WERI-Rb-1 (cell line): ENCODE measurements at places on chromosomes 12 and 14.
A peak's percentile ranks its signal among the peaks of the same experiment; 100 is the strongest.

DNA sequence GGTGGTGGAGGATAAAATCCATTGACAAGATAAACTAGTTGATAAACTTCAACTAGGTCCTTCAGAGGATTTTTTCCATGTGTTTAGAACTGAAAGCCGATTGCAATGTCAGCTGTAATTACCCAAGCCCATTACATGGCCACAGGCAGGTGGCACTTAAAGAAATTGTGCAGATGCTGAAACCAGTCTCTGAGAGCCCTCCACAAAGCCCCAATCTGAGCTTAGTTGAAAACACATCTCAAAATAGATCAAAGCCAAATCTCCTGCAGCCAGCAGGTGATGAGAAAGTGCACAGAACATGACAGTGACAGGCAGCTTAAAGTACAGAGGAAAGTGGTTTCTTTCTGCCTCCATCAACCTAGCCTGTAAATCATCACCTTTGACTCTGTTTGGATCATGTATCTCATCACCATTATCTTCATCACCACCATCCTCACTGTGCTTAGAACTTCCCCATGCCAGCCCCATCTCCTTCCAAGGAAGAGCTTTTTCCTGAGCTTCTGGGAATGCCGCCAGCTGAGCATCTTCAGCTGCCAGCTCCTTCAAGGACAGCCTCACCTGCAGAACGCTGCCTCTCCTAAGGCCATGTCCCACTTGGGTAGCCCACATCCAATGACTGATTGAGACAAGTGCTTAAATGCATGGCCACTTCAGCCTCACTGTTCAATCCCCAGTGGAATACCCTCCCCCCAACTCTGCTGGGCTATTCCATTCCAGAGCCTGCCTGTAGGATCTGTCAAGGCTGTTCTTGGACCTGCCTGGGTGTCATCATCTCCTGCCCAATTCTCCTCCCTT lies 219.5 kb upstream of the TMEM132C start:
- peak; percentile 79 for DNase-seq

GRCh38 chr12:59314209-59314608 lies 281.6 kb upstream of the SLC16A7 start:
- DNase-seq = no peak

GRCh38 chr14:35553808-35554207 lies 19.8 kb downstream of the INSM2 start:
- no peak for DNase-seq

DNA sequence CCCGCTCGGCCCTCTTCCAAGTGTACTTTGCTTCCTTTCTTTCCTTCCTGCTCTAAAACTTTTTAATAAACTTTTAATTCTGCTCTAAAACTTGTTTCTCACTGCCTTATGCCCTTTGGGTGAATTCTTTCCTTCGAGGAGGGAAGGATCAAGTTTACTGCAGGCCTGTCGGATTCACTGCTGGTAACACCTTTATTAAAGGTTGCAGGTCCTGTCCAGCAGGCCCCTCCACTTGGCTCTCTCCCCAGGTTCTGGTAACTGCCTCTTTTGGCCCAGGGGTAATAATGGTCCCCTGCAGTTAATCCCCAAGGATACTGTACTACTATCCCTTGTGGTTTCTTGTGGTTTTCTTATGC lies 152.7 kb upstream of the EEA1 start:
- DNase-seq = no peak

GRCh38 chr12:127393896-127394295 lies 873.1 kb upstream of the TMEM132C start:
- no peak for DNase-seq

- no peak for DNase-seq
Observed at GRCh38 chr12:47547077-47547476, 158.8 kb downstream of the RPAP3 start.

DNA sequence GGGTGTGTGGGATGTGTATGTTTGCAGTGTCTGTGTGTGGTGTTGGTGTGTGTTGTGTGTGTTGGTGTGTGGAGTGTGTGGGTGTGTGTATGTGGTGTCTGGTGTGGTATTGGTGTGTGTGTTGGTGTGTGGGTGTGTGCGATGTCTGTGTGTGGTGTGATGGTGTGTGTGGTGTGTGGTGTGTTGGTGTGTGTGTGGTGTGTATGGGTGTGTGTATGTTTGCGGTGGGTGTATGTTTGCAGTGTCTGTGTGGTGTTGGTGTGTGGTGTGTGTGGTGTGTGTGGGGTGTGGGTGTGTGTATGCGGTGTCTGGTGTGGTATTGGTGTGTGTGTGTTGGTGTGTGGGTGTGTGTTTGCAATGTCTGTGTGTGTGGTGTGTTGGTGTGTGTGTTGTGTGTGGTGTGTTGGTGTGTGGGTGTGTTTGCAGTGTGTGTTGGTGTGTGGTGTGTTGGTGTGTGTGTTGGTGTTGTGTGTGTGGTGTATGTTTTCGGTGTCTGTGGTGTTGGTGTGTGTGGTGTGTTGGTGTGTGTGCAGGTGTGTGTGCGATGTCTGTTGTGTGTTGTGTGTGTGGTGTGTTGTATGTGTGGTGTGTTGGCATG lies 15.7 kb downstream of the MLXIP start:
- DNase-seq = no peak

DNA sequence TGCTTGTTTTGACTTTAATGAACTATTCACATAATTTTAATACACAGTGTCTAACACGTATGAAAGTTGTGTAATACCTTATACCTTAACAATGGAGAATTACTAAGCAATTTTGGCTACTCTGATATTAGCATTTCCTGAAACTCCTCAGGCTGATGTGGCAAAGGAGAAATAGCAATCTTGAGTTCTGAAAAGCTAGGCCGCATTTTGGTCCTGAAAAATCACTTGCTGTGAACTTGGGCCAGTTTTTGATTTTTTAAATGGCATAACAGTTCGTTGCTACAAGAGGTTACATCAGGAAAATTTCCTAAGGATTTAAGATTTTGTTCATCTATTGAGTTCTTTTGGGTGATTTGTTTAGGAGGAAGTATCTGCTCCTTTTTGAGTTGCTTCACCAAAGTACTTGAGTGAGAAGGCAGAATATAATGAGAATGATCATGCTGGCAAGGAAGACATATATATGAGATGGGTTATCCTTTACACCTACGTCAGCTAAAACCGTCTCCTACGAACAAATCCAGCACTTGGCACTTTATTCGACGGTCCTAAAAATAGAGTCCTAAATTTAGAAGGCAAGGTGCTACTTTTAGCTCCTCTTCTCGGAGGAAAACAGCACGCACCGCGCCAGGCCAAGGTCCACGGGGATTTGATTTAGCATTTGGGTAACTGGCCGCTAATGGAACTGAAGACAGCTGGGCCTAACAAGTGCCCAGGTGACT lies 32.2 kb downstream of the MIA2 start:
- DNase-seq = no peak
